Stimulated activated CD4-positive, alpha-beta T cell treated with anti-CD3 and anti-CD28 coated beads, TNF-alpha, amount 100 ng/mL, for 4 hours (primary cell): ENCODE measurements at places on chromosomes 7 and 10.

DNA sequence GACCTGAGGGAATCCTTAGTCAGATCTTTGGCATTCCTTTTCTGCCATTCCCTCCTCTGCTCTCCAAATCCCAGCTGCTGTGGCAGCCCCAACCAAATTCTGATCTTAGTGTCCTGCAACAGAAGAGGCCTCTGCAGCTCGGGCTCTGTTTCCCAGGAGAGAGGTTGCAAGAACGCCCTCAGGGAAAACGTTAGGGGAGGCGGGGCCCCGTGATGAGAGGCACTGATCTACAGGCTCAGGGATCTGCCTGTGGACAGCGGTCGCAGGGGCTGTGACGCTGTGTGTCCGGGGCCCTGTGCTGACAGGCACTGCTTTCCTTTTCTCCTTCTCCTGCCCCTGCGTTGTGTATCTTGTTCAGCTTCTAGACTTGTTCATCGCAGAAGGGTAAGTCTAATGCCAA is 57.3 kb upstream of the DPYSL4 start:
- no peak for DNase-seq

DNA sequence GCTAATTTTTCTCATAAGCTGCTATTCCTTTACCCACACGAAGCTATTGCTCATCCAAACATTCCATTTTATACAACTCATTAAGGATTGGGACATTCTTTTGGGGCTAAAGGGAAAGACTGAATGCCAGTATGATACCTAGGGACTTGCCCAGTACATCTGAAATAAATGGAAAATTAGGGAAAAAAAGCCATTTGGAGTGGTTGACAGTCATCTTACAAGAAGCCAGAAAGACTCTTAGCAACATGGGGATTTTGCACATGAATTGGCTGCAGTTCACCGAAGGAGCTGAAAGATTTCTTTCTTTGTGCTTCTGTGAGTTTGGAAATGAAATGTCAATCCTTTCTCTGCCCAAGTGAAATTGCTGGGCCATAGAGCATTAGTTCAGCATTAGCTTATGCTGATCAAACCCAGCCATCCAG is 43.3 kb upstream of the MTURN start:
- DNase-seq = no peak

- DNase-seq = no peak
Observed at GRCh38 chr7:149471289-149471953, 10.6 kb upstream of the ZNF777 start.

GRCh38 chr7:48261696-48262095 is 90.4 kb downstream of the ABCA13 start:
- DNase-seq = no peak

DNA sequence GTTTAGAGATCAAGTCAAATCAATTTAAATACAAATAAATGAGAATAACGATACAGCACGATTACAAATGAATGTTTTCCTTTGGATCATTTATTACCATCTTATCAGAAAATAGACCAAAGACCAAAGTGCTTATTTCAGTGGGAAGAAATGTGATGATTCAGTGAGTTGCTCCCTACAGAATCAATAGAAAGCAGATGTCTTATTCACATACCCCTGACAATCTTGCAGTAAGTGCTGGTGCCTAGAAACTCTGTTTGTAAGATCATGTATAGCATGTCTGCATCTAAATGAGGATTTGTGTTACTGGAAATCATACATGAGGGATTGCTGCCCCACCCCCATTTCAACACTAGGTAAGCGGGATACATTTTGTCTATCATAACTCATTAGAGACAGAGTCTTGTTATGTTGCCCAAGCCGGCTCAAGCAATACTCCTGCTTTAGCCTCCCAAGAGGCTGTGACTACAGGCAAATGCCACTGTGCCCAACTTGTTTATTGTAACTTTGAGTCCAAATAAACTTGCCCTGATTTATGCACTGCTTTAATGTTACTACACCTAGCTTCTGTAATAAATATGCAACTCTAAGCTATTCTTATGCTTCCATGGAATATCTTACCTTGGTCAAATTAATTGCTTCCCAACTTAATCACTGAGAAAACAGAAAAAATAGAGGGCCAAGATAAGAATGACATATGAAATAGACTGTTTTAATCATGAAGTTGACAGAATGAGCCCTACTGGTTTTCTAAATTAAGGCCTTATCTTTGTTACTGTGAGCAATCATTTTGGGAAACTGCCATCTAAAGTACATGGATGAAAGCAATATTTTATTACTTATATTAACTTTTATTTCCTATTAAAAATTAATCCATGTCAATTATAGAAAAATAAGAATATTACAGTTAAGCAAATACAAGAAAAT is 82.5 kb downstream of the AHR start:
- no peak for DNase-seq
